MCF 10A (cell line): ENCODE measurements at places on chromosomes 4 and X. TPM values are rescaled to one million over a fixed set of nuclear protein-coding genes. Genes with fewer than 3 reads are reported as not detected.

The MAGEC1 gene
- total RNA-seq = not detected in 2 replicates

The FGF2 gene
- total RNA-seq = 132 and 134 TPM in 2 replicates

The IL3RA gene
- not detected in 2 replicates for total RNA-seq

The ADRA2C gene
- 0.28 and 0.32 TPM in 2 replicates for total RNA-seq

The STPG2 gene
- 0.22 and 0.61 TPM in 2 replicates for total RNA-seq

The CTAG2 gene
- total RNA-seq = not detected in 2 replicates

The RAB41 gene
- not detected in 2 replicates for total RNA-seq

The SLC49A3 gene
- not detected in 2 replicates for total RNA-seq

The PDZD4 gene
- total RNA-seq = 0.29 TPM in 1 of 2 replicates, not detected in the other

The KDM6A gene
- total RNA-seq = 30.8 and 31.8 TPM in 2 replicates

The MAGEB10 gene
- not detected in 2 replicates for total RNA-seq

The ZDHHC15 gene
- not detected in 2 replicates for total RNA-seq
